A549 treated with dexamethasone at 1 μM for 4 hours (cell line): ENCODE measurements at places on chromosomes 7 and 10. TPM values are rescaled to one million over a fixed set of nuclear protein-coding genes. Genes with fewer than 3 reads are reported as not detected.

The PPP1R3C gene
- 20.7 to 25.4 TPM (median 21.2 TPM) in 5 replicates for total RNA-seq

The KLLN gene
- 0.45 to 0.68 TPM (median 0.60 TPM) in 5 replicates for total RNA-seq

The HYCC1 gene
- 16.5 to 24.8 TPM (median 21.5 TPM) in 5 replicates for total RNA-seq

The ARPC1B gene
- total RNA-seq, result 264 to 303 TPM (median 288 TPM) in 5 replicates

The DTX2 gene
- 22.8 to 32.7 TPM (median 30.8 TPM) in 5 replicates for total RNA-seq

The LIPM gene
- total RNA-seq, result not detected in 5 replicates

The IDI2 gene
- 0.07 TPM in 1 of 5 replicates, not detected in the others for total RNA-seq

The GIMAP5 gene
- 0.09 TPM in 2 of 5 replicates, not detected in the others for total RNA-seq

The GRID2IP gene
- total RNA-seq, result 0.05 TPM in 1 of 5 replicates, not detected in the others

The GIMAP4 gene
- not detected in 5 replicates for total RNA-seq

The FAM25C gene
- total RNA-seq, result 0.57 to 4.1 TPM (median 2.0 TPM) in 4 of 5 replicates, not detected in the other

The C7orf33 gene
- not detected in 5 replicates for total RNA-seq

The CXCL12 gene
- total RNA-seq, result 0.03 to 0.22 TPM (median 0.14 TPM) in 5 replicates

The TMEM176A gene
- 0.09 TPM in 1 of 5 replicates, not detected in the others for total RNA-seq

The MPLKIP gene
- total RNA-seq, result 33.3 to 37.8 TPM (median 35.7 TPM) in 5 replicates
